ENCODE measurements at places on chromosomes 16 and 17.

- peak; percentile 28 for DNase-seq
These were observed 923 bp downstream of the ANKRD13B start for GRCh38 chr17:29593591-29594518.

DNA sequence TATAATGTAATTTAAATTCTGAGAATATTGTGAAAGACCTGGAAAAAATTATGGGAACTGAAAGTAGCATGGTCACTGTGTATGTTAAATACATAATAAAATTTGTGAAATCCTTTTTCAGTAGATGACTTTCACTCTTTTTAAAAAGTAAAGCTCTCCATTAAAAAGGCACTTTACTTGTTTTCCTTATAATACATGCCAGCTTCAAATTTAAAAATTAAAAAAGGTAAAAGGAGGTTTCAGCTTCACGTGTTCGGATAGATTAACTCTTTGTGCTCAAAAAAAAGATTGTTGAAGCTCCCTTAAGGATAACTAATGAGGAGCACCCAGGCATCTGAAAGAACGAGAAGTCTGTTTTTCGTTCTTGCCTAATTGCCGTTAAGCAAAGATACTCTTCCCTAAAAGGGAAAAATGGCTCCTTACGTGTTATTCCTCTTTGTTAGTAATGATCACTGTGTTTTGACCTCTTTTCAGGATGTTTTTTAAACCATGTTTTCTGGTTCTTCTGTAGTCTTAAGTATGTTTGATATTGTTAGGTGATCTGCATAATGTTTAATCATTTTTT is 87.8 kb downstream of the TUBD1 start:
- no peak for DNase-seq

DNA sequence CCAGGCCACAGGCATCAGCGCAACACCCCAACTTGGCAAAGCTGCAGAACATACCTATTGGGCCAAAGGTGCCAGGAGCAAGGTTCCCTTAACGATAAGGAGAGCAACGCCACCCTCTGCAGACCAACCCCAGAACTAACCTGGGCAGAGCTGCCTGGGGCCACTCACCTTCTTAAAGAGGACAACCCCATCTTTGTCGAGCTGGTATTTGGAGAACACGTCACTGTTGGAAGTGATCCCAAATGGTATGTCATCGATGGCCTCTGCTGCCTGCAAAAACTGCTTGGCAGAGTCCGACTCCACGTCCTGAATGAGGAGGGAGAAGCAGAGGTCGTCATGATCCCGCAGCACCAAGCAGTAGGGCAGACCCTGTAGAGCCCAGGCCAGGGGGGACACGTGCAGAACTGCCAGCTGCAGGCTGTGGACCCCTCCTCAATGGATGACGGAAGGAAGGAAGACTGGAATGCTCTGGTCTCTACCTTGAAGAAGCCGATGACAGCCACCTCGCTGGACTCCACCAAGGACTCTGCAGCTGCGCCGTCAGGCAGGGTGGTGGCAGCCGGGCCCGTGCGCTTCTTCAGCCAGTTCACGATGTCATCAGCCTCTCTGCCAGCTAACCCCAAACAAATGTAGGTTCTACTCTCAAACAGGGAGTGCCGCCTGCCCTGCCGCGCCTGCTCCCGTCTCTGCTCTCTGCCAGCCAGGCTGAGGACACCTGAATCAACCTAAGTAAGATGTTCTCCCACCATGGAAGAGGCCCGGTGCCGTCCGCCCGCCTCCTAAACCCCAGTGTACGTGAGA is 5.2 kb downstream of the P4HB start:
- no peak for DNase-seq

- DNase-seq: no peak
These were observed 2.3 kb upstream of the PYDC1 start for GRCh38 chr16:31219154-31219741.

GRCh38 chr17:1783834-1784611 is 22.2 kb downstream of the SERPINF1 start:
- peak; percentile 68 for DNase-seq
